ENCODE measurements at places on chromosomes 4 and X.

DNA sequence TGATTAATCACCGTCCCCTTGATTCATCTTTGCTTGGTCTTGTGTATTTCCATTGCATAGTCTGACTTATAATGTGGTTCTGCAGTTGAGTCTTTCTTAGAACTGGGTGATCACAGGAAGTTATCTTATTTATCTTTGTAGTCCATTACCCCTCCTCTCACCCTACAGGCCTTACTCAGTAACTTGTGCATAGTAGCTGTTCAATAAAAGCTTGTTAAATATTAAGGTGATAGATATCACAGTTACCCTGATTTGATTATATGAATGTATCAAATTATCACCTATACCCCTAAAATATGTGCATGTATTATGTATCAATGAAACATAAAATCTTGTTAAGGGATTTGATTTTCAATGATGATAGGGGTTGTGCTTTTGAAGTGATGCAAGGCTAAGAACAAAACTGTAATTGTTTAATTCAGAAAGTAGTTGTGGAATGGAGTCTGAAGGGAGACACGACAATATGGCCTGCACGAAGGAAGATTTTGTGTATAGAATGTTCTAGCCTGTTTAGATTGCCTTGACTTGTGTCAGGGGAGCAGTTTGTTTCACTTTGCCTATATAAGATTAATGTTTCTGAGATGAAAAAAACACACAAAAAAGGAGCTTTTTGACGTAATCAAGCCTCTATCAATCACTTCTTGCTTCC, 132.4 kb upstream of the LIMCH1 start:
- DNase-seq: no peak

DNA sequence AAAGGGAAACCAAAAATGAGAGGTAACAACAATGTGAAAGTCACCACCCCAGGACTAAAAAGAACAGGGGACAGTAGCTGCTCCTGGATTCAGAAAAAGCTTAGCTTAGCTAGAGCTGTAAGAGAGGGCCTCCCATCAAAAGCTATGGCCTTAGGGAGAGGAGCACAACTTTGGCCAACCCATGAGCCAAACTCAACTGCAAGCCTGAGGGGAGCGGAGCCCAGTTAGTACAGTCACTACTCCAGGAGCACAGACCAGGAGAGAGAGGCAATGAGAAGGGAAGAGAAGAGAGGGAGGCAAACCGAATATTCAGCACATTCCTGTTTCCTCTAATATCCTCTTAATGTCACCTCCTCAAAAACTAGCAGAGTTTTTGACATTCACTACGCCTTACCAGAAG, 917.1 kb upstream of the INTU start:
- DNase-seq: no peak

DNA sequence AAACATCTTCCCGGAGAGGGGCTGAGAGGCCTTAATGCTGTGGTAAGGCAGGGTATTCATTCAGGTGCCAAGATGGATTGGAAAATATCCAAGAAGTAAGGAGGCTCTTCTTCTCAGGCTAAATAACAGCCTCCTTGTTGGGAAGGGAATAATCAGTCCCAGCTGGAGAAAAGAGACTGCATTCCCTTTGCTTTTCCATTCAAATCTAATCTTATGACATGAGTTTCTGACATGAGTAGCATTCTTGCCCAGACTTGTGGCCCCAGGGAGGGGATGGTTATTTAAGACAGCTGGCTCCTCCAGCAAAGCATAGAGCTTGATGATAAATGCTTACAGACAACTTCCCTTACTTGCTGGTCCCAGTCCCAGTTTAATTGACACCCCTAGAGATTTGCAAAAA, 98.3 kb downstream of the DCLK2 start:
- DNase-seq: no peak

DNA sequence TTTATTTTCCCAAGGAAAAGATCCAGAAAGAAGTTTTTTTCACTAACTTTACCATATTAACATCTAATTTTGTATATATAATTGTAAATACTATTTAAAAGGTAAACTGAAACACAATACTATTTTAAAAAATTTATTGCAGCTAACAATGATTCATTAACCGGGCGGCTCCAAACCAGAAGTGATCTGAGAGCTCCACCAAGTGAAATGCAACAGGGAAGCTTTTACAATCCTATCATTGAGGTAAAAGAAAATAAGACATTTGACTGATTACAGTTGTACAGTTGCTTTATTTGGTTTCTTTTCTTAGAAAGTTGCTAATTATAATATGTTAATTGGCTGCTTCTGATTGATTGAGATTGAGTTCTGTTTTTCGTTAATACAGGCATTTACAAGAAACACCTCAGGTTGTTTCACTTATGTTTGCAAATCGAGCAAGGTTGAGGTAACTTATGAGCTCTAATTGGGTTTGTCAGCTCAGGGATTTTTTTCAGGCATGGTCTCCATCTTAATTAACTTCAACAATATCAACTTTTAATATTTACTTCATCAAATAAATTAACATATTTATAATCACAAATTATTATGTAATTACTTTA, 220.2 kb upstream of the UGT8 start:
- no peak for DNase-seq

DNA sequence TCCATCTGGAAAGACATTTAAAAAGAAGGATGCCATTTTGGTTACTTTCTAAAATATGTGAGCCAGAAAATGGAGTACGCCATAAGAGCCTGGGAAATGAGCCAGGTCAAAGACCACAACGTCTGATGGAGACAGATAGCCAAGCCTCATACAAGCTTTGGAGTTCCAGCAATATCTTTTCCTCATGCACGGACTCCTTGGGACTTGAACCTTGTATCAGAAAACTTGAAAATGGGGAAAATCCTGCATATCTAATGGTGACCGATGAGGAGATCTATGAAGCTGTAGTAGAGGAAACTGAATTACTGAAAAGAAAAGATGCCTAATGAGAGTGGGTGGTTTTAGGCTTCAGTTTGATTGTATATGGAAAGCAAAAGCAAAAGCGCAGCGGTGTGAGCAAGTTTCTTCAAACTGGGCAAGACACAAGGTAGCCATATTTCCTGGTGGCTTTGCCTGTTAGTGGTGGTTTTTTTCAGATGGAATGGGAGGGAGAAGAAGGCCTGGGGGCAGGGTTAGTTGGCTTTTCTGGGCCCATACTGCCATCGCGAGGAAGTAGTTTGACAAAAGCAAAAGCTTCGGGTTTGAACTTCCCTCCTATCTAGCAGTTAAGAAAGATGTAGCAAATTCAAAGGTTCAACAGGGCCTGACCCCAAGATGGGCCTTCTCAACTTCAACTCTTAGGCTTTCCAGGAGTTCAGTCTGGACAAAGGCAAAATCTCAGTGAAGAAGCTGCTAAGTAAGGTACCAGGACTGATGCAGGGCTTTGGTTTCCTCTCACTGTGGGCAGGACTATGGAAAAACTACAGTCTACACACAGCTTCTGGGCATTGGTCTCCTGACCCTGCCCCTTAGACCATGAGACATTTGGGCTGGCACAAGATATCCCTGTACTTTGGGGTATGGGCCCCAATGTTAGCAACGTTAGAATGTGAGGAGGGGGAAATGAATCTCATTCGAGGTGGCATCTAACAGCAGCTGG, 210.0 kb upstream of the STK26 start:
- peak; percentile 90 for DNase-seq

DNA sequence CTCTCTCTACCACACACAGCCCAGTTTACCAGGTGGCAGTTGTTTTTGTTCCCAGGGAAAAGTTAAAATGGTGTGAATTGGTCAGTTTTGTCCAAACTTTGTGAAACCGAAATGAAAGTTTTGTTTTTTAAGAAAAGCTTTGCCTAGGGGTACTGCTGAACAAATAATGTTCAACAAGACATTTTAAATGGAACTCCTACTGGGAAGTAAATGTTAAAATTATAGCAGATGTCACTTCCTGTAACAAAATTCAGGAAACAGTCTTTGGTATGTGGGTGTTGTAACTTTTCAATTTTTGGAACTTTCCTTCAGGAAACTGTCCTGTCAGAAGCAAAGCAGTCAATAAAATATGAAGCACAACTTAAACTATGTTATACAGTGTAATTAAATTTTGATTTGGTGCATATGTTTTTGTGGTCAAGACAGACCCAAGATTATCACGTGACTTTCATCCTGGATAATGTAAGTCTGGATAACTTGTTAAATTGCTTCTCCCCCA, 79.5 kb downstream of the AFF1 start:
- DNase-seq: no peak

DNA sequence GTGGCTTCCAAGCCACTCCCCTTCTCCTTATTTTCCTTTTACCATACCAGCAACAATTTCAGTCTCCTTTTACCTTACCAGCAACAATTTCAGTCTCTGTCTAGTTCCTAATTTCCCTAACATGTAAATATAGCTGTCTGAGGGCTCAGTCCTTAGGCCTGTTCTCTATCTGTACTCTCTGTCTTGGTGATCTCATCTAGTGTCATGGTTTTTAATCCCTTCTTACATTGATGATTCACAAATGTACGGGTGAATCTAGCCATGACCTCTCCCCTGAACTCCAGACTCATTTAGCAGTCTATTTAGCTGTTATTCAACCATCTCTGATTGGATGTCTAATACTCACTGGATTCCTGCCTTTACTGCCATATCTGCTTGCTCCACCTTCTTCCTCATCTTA, 7.2 kb downstream of the IL15 start:
- no peak for DNase-seq

GRCh38 chrX:123871309-123871708, 11.5 kb downstream of the XIAP start:
- DNase-seq: no peak

- DNase-seq: no peak
Observed at GRCh38 chrX:3940000-3940610, 226.7 kb upstream of the PRKX start.

- DNase-seq: no peak
Observed at GRCh38 chrX:123835661-123836371, 24.0 kb upstream of the XIAP start.

GRCh38 chr4:1207603-1208265, 35.4 kb upstream of the SPON2 start:
- DNase-seq: peak; percentile 13

DNA sequence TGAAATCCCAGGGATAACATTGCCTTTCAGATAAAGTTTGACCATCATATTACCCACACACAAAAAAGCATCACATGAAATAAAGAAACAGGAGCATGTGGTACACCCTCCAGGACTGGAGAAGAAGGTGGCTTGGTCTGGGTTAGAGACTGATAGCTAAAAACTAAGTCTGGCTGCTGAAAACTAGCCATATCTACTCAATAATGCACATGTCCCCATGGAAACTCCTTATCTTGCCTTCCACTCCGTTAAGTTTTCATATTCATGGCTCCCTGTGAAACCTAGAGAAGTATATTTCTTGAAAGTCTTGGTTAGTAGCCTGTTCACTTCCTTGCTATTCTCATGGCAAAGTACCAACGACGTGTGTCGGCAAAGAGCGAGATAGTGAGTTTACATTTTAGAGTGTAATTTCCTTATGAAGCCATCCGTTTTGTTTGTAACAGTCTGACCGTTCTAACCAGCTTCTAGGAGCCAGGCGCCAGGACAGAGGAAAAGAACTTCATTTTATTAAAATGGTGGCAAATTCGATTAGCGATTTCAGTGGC, 6.7 kb upstream of the DCTD start:
- DNase-seq: no peak

GRCh38 chr4:108397850-108398249, 222.5 kb upstream of the RPL34 start:
- DNase-seq: no peak

GRCh38 chrX:40243755-40244515, 146.2 kb upstream of the BCOR start:
- DNase-seq: no peak

DNA sequence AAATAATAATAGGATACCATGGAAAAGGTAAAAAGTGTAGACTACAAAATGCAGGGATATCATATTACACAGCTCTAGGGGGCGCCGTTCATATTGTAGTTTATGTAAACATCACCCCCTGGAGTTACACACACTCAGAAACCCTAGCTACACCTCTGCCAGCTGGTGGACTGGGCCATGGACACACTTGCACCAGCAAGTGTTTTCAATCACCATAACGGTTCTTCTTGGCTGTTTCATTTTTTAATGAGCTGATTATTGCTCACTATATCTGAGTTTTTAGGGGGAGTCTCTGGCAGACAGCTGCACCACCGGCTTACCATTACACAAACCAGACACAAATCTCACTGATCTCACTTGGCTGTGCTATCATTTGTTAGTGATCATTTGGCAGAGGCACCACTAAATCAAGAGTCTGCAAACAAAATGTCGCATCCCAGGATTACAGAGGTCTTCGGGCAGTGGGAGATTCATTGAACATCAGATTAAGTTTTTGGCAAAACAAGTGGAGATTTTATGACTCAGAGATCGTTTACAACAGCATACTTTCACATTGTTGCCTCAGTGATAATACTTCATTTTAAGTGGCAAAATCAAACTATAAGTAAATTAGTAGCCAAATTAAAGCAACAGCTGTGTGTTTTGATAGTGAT, 185.7 kb downstream of the UNC5C start:
- no peak for DNase-seq

Measured in activated T-cell treated with anti-CD3 and anti-CD28 coated beads, Interleukin-2, amount 50 U/mL, for 1 hour (primary cell).